ENCODE measurements at places on chromosomes 6 and 20.

- DNase-seq = no peak
Observed at GRCh38 chr6:112298021-112298745, 43.8 kb upstream of the LAMA4 start.

GRCh38 chr6:108622641-108623298 is 62.1 kb downstream of the FOXO3 start:
- DNase-seq = no peak

DNA sequence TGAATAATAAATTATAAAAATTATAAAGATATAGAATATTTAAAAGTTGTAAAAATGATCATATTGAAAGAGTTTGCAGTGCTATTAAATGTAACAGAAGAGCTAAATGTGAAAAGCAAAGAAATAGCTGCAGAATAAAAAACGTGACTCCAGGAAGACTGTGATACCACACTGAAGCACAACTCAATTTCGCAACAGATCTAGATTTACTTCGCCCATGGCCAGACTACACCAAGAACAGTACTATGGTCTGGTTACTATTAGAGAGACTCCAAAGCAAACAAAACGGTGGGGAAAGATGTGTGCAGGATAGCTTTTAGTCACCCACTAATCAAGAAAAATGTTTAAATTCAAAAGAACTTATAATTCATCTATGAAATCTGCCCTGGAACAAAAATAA is 1.9 kb downstream of the CHD6 start:
- DNase-seq = no peak

- DNase-seq = no peak
Observed at GRCh38 chr20:4978050-4978918, 23.0 kb downstream of the SLC23A2 start.

- no peak for DNase-seq
Observed at GRCh38 chr6:124962639-124963415, 590 bp downstream of the RNF217 start.

DNA sequence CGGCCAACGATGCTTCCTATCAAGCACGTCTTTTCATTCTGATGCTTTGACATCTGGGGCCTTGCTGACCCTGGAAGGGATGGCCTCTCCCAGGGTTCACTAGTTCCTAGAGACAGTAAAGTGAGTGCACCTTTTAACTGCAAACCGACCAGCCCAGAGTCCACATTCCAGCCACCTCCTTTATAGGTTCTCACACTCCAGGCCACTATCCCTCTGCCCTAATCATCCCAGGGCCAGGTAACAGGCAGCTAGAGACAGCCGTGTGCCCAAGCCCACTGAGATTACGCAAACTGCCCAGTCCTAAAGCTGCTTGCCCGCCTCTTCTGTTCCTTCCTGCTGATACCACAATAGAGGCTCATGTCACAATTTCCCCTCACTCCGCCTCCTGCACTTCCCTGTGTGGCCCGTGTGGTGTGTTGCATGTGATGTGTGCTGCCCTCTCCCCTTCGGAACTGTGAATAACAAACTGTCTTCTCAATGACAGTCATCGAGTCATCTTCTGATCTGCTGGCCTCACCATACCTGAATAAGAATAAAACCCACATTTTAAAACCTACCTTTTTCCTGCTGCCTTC is 123.7 kb upstream of the EXOC2 start:
- no peak for DNase-seq

DNA sequence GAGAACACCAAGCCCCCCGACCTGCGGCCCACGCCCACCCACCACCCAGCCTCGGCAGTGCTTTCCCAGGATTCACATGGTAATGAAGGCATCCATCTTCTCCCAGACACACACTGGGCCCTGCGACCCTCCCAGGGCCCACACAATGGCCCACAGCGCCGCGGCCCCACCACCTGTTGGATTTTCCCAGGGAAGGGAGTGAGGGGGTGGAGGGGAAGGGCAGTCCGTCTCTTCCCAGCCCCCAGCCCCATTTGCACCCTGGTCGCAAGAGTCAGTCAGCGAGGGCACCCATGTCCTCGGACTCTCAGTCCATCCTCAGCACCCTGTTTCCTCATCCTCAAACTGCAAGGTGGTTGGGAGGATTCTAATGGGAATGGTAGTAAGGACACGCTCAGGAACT is 23.7 kb upstream of the ID1 start:
- no peak for DNase-seq

GRCh38 chr20:34875642-34876405 is 588 bp upstream of the ACSS2 start:
- DNase-seq = no peak

- DNase-seq = no peak
Observed at GRCh38 chr6:79373880-79374279, 139.4 kb upstream of the HMGN3 start.

GRCh38 chr20:57522380-57523140 is 2.4 kb downstream of the CTCFL start:
- DNase-seq = no peak

DNA sequence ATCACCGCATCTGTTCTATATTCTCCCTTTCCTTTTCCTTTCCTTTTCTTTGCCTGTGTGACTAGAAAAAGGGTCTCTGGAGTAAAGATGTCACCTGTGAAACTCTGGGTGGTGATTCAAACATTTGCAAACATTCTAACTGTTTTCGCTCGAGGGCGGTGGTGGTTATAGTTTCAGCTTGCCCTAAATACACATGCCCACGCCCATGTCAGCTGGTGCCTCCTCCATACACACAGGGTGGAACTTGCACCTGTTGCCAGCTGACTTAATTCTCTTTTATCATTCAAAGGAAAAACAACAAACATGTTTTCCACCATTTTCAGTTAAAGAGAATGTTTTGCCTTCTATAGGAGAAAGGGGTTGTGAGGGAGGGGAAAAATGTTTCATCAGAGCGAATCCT is 381.9 kb upstream of the ARID1B start:
- peak; percentile 8 for DNase-seq

- no peak for DNase-seq
Observed at GRCh38 chr6:20110478-20110877, 101.8 kb downstream of the MBOAT1 start.

- no peak for DNase-seq
Observed at GRCh38 chr20:45377269-45377668, 856 bp downstream of the TP53TG5 start.

GRCh38 chr6:91606148-91606901 is 1019.5 kb upstream of the MAP3K7 start:
- no peak for DNase-seq

GRCh38 chr20:51218603-51219002 is 195.7 kb upstream of the KCNG1 start:
- DNase-seq = no peak

GRCh38 chr6:70309243-70309642 is 6.4 kb upstream of the COL9A1 start:
- no peak for DNase-seq

- DNase-seq = no peak
Observed at GRCh38 chr20:19211252-19211651, 1.2 kb upstream of the SLC24A3 start.

GRCh38 chr6:117555262-117555849 is 47.0 kb downstream of the GOPC start:
- no peak for DNase-seq
